ENCODE measurements at places on chromosomes 12 and 14. TPM values are rescaled to one million over a fixed set of nuclear protein-coding genes. Genes with fewer than 3 reads are reported as not detected.

The KRT5 gene
- total RNA-seq, result not detected

The PLA2G1B gene
- total RNA-seq, result 3.0 TPM

The AGAP2 gene
- total RNA-seq, result 0.83 TPM

The CELA1 gene
- total RNA-seq, result not detected

The USP44 gene
- total RNA-seq, result 0.18 TPM

The C12orf60 gene
- 0.33 TPM for total RNA-seq

The IFNG gene
- 0.63 TPM for total RNA-seq

The CRADD gene
- 27.0 TPM for total RNA-seq

The TAC3 gene
- total RNA-seq, result not detected

The KRT77 gene
- total RNA-seq, result not detected

The BIN2 gene
- 2.7 TPM for total RNA-seq

The NGB gene
- total RNA-seq, result not detected

The SPTB gene
- 0.35 TPM for total RNA-seq

The PDE3A gene
- 0.75 TPM for total RNA-seq

The SLC38A2 gene
- total RNA-seq, result 82.2 TPM

The NFKBIA gene
- 116 TPM for total RNA-seq

The HOXC12 gene
- total RNA-seq, result not detected

The CCDC177 gene
- 0.08 TPM for total RNA-seq

The TGM1 gene
- total RNA-seq, result 1.8 TPM

The HCAR3 gene
- total RNA-seq, result not detected

The KRT8 gene
- 235 TPM for total RNA-seq

The CD163L1 gene
- 0.78 TPM for total RNA-seq

The ANKRD33 gene
- not detected for total RNA-seq

The LMNTD1 gene
- not detected for total RNA-seq

The OR6C68 gene
- total RNA-seq, result not detected

The TSHR gene
- total RNA-seq, result 0.15 TPM

The BBOF1 gene
- 0.98 TPM for total RNA-seq

The LPAR5 gene
- total RNA-seq, result 0.88 TPM

The GPRC5D gene
- total RNA-seq, result not detected

The CCDC38 gene
- total RNA-seq, result 0.93 TPM

The KRT72 gene
- total RNA-seq, result not detected

The GARIN6 gene
- total RNA-seq, result not detected

All from left lobe of liver (tissue), 2 donors.